ENCODE measurements at places on chromosomes 2 and 18.

DNA sequence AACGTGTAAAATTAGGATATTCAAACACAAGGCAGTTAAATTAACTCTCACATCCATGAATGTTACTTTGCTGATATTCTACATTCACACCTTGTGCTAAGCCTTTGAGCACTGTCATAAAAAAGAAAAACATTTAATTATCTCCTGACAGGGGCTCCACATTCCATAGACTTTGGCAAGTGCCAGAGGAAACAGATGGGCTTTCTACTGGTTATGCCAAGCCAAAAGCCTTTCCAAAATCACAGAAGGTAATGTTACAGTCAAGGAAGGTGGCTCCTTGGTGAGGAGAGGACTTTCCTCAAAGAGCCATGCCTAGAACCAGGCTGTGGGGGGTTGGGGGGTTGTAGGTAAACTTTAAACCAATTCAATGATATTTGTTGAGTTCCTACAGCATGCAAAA is 12.4 kb downstream of the MYO5B start:
- no peak for DNase-seq

GRCh38 chr18:33536904-33537303 is 41.1 kb upstream of the ASXL3 start:
- no peak for DNase-seq

- DNase-seq: no peak
Measured at GRCh38 chr2:17065536-17065935, 399.9 kb upstream of the CYRIA start.

- DNase-seq: no peak
Measured at GRCh38 chr18:68053290-68053689, 536.8 kb upstream of the DSEL start.

DNA sequence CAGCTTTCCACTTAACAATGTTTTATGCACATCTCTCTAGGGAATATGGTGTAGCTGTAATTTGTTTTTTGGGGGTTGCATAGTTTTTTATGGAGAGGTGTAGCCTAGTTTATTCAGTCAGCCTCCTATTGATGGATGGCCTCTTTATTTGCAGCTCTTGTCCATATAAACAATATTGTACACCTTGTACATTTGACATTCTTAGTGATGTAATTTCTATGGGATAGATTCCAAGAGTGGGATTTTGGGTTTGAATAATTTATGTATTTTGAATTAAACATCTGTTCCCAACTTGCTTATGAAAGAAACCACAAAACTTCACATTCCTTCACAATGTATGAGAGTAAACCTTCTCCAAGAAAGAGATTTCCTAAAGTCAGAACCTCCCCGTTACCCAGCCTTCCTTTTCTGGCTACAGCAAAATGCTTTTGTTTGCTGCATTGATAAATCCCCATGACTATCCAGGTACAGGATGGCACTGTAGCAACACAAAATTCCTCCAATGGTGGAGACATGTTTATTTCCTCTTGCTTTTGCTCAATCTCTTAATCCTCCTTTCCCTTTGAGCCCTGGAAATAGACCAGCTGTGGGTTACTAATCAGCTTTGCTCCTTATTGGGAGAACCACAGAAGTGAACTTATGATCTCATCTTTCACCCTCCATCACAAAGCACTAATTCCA is 58.4 kb upstream of the GALR1 start:
- no peak for DNase-seq

DNA sequence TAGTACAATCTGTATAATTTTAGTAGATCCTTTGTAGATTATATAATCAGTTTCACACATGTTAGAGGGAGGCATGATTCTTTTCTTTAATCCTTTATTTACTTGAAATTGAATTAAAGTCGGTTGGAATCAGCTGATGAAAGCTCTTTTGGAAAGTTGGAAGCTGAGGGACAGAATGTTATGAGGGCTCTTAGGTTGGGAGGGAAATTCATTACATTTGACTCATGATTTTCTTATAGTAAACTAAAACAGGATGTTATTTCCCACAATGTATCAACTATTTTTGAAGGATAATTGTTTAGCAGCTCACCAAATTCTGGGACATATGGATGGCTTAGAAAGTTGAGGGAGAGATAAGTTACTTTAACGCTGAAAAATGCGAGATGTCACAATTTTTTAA is 52.7 kb upstream of the TMEFF2 start:
- DNase-seq: no peak

- no peak for DNase-seq
Measured at GRCh38 chr18:61833978-61834377, 58.8 kb downstream of the RNF152 start.

DNA sequence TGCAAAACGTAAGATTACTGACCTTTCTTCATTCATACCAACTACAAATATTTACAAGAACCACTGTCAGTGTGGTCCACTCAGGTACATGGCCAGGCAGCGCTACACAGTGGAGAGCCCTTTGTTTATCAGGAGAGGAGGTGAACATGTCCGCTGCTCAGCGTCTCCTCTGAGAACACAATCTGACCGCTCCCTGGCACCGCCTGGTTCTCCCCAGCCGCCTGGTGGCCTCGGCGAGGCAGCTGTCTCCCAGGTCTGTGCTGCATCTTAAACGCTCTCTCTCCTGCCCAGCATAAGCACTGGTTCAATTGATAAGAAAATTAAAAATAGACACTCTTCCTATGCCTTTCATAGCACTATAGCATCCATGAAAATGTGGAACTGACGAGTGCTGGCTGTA is 146.8 kb upstream of the PXDN start:
- no peak for DNase-seq

All from H9 (cell line).